Fibroblast of the aortic adventitia (primary cell): ENCODE measurements at places on chromosomes 5 and 9.
A peak's percentile ranks its signal among the peaks of the same experiment; 100 is the strongest.

DNA sequence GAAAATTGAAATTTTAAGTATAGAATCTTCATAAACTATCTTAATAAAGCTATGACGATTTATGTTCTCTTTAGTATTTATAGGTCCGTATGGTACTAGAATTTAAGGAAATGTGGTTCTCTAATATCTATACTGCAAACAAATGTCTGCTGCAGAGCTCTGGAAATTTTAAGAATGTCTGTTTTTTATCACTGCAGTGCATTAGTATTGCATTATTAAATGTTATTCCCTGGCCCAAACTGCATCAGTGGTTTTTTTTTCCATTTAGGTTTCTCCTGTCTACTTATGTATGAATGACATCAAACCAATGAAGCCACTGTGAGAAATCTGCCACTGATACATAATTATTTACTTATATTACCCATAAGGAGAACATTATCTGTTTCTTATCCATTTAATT is 211.4 kb upstream of the CD180 start:
- no peak for DNase-seq

GRCh38 chr9:75378036-75378435 is 289.7 kb downstream of the OSTF1 start:
- DNase-seq = no peak

DNA sequence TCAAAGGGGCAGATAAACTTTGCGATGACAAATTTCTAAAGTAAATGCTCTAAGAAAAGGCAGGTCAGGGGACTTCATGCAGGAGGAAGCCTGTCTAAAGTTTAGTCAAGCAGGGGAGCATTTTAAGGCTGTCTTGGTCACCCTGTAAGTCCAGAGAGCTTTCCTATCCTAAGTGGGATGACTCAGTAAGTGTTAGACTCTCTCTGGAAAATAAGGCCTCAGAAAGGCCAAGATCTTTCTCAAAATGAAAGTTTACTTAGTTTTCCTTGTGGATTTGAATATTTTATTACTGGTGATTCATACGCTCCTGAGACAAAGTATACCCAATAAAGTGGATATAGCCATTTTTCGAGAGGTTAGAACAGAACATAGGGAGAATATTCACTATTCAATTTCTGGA is 806.9 kb upstream of the CDH9 start:
- no peak for DNase-seq

GRCh38 chr5:107783551-107783950 is 112.8 kb upstream of the EFNA5 start:
- peak; percentile 4 for DNase-seq

DNA sequence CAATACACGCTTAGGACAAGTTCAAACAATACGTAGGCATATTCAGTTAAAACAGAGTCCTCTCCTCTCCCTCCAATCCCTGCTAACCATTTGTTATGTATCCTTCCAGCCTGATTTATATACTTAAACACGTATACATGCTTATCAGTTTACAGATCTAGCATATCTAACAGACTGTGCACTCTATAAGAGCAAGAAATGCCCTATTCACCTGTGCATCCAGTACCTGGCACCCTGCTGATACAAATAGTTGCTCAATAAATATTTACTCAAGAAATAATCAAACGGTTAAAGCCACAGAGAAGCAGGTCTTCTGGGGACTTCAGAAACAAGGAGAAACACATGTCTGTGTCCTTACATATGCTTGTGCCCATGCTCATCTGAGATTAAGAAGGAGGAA is 55.9 kb downstream of the MLLT3 start:
- no peak for DNase-seq

DNA sequence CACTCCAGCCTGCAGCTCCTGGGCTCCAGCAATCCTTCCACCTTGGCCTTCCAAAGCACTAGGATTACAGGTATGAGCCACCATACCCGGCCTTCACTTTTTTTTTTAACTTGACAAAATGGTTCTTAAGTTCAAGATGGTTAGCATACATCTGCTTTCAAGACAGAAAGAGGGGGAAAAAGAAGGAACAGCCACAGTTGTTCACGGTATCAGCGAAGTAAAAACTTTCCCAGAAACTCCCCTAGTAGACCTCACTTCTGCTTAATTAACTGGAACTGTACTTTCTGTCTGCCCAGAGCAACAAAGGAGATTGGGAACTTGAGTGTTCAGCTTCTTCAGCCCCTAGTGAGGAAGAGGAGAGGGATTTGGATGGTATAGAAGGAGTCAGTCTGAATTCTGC is 116.7 kb downstream of the UGCG start:
- DNase-seq = no peak

DNA sequence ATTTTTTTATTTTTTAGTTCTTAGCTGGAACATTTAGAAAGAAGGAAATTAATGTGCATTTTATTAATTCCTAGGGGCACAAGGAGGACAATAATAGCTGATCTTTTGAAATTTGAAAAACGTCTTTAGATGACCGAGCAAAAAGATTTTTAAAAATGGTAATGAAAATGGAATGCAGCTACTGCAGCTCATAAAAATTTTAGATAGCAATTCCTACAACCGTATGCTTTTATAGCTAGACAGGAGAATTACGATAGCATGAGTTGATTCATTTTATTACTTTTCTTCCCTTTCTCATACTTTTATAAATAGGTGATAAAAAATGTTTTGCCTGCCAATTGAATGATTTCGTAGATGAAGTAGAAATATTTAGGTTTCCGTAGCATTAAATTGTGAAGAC is 13.7 kb upstream of the RUFY1 start:
- DNase-seq = no peak

DNA sequence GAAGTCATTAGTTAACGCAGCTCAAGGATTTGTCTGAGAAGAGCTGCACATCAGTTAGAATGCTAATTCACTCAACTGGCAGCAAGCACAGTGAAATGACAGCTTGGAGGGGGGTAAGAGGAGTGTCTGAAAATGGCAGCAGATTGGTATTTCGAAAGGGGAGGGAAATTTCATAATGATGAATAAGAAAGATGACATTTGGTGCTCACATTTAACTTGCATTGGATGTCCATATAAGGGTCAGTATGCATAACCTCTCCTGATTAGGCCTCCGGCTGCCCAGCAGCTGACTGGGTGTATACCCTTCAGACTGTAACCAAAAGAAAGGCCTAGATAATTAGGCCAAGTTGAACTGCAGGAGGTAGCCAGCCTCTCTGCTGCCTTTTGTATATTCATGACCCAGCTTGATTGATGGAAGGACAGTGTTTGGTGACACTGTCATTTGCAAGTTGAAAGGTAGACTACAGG is 131.0 kb downstream of the PBX3 start:
- DNase-seq = peak; percentile 17

DNA sequence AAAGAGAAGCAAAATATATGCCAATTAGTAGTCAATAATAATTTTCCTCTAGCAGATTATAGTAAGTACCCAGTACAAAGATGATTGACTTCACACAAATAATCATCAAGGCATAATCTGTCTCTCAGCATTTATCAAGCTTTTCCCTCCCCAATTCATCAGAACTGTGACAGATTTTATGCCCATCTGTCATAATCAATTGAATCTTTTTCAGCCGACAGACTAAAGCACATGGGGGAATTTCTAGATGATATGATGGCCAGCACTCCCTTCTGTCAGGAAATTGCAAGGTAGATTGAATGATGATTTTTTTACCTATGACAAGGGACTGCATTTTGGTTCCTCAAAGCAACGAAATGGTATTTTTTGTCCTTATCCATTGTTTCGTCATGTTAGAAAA is 227.1 kb upstream of the CYLC2 start:
- DNase-seq = no peak

- DNase-seq = peak; percentile 40
Measured at GRCh38 chr9:29285818-29286217, 1712.5 kb upstream of the C9orf72 start.

- peak; percentile 53 for DNase-seq
Measured at GRCh38 chr5:172162323-172162986, 25.6 kb downstream of the STK10 start.

GRCh38 chr9:138028596-138028995 is 151.0 kb downstream of the CACNA1B start:
- DNase-seq = no peak

DNA sequence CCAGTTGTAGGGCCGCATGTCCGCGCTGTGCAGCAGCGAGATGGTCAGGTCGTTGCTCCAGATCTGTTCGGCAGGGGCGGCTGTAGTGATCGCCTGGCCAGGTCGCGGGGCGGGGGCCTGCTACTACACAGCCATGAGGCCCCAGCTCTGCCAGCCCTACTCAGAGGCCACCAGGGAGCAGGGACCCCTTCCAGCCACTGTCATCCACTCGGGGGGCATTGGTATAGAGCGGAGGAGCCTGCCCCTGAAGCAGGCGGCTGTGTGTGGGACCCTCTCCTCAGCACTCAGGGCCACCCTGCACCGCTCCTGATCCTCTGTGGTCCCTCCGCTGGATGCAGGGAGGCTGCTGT is 1.7 kb downstream of the FBXW5 start:
- DNase-seq = no peak

- DNase-seq = peak; percentile 61
Measured at GRCh38 chr5:16855485-16855884, 80.6 kb downstream of the MYO10 start.

DNA sequence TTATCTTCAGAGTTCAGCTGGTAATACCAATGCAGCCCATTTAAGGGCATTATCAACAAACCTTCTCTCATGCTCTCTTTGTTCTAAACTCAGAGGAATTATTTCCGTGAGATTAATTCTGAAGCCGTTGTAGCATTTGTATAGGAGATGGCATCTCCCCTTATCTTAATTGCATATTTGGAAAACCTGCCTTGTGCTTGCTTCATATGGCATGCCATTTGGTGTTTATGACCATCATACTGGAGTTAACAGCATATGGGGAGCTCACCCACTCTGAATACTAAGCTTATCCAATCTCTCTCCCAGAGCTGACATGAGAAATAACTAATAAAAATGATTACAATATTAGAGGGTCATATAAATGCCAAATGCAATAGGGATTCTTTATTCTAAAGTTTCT is 243.2 kb downstream of the BRINP1 start:
- no peak for DNase-seq

- no peak for DNase-seq
Measured at GRCh38 chr9:117120061-117120460, 294.8 kb downstream of the ASTN2 start.

DNA sequence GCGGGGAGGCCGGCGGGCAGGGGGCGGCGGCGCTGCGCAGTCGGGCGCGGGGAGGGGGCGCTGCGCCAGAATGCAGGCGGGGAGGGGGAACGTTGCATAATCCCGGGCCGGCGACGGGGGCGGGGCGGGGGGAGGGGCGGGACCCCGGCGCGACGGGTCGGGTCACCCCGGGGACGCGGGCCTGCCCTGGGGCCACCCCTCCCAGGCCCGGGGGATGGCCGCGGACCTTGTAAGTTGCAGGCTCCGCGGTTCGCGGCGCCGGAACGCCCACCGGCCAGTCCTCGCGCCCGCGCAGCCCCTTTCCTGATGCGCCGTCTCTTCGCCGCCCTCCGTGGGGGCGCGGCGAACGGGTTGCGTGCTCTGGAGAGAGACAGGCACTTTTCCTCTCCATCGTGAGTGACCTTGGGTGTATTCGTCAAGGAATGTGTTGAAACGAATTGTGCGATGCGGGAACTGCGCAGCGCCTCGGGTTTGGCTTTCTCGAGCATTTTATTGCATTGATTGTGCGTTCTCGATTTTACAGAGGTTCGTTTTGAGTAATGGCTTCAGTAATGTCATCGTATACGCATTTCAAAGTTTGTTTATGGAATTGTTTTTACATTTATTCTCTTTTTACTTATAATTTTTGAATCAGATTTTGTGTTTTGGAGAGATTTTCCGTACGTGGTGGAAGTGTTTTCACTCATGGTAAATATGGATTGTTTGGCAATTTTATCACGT is 802 bp downstream of the SPIN1 start:
- DNase-seq = peak; percentile 78

- no peak for DNase-seq
Measured at GRCh38 chr9:127980060-127980705, 606 bp downstream of the EEIG1 start.

DNA sequence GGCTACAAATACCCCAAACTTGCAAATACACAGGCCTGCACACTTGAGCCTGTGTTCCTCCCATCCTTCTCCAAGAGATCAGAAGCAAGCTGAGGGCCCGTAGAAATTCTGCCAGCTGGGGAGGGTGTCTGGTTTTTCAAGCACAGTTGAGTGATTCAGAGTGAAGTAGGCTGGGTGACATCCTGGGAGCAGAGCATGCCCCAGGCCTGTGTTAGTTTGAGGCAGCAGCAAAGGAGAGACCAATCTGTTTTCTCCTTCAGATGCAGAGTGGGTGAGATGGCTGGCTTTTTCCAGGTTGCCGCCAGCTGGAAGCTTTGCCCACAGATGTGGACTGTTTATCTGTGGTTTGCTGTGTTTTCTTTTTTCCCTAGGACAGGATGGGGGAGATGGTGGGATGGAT is 63.1 kb downstream of the RCL1 start:
- peak; percentile 48 for DNase-seq

DNA sequence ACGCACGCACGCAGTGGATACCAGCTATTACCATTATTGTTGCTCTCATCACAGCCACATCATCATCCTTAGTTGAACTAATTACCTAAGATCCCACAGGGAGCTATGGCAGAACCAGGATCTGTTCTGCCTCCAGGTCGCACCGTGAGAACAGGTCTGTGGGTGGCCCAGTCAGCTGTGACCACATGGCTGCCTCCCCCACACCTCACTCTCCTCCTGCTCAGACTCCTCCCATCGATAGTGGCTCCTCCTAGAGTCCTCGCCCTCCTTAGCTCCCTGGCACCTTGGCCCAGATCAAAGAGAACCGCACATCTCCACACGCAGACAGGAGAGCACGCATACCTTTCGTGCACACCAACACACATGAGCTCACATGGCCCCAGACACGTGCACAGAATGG is 32.4 kb upstream of the RPL26L1 start:
- no peak for DNase-seq

DNA sequence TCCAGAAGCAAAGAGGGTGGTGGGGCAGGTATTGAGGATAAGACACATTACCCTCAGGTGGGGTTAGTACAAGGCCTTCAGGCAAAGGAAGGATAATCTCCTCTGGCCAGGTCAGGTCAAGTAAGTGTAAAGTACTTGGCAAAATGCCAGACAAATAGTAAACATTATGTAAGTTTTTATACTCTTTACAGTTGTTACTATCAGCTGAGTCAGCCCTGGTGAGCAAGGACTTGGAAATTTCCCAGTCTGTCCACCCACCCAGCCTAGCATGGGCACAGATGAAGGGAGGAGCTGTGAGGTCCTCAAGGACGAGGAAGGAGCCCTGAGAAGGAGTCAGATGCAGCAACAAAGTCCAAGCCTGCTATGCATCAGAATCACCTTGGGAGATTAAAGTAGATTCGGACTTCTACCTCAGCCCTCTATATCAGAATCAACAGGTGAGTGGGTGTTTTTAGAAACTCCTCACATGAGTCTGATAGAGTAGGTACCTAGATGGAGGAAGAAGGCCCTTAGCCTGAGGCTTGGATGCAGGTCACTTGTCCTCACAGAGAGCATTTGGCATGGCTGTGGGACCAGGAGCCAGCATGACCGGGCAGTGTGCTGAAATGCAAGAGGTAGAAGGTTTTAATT is 50.2 kb upstream of the BARX1 start:
- peak; percentile 30 for DNase-seq

GRCh38 chr5:152140347-152140746 is 215.7 kb upstream of the GLRA1 start:
- DNase-seq = no peak

- DNase-seq = no peak
Measured at GRCh38 chr5:130708754-130709153, 456.3 kb downstream of the HINT1 start.

GRCh38 chr9:132588501-132589147 is 6.2 kb downstream of the BARHL1 start:
- no peak for DNase-seq
